Stimulated activated CD4-positive, alpha-beta T cell treated with anti-CD3 and anti-CD28 coated beads, Interleukin-15, amount 100 ng/mL, for 1 hour (primary cell): ENCODE measurements at places on chromosomes 2 and 18.

DNA sequence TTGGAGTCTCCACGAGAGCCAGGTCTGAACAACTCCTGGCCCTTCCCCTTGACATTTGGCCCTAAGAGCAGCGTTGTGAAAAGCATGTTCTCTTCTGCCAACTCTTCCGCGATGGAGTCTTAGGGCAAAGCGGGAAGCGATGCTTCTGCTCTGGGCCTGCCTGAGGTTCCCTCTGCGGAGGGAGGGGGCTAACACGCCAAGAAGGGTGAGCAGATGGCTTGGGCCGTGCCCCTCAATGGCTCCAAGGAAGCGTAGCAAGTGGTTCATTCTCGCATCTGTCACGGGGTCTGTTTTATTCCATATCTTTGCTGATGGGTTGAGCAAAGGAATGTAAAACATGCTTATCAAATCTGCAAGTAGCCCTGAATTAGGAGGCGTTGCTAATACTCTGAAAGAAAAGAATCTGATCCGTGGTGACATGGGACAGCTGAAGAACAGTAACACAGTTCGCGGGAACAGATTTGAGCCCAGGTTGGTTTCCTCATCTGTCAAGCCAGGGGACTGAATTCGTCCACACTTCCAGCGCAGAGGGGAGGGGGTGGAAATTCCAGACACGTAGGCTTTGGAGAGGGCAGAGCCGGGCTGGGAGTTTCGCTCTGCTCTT is 38.0 kb downstream of the DNMT3A start:
- no peak for DNase-seq

GRCh38 chr2:233519787-233520611 is 46.6 kb downstream of the USP40 start:
- DNase-seq, result no peak

- DNase-seq, result no peak
Measured at GRCh38 chr2:241067501-241068135, 34.5 kb downstream of the MTERF4 start.

- DNase-seq, result no peak
Measured at GRCh38 chr2:200168641-200169555, 137.6 kb upstream of the SPATS2L start.

GRCh38 chr2:72602711-72603110 is 223.1 kb downstream of the EXOC6B start:
- no peak for DNase-seq

- no peak for DNase-seq
Measured at GRCh38 chr18:24702001-24702515, 241.6 kb downstream of the HRH4 start.

GRCh38 chr18:2896990-2897389 is 50.2 kb downstream of the EMILIN2 start:
- no peak for DNase-seq
